ENCODE measurements at places on chromosomes 11 and 22.

DNA sequence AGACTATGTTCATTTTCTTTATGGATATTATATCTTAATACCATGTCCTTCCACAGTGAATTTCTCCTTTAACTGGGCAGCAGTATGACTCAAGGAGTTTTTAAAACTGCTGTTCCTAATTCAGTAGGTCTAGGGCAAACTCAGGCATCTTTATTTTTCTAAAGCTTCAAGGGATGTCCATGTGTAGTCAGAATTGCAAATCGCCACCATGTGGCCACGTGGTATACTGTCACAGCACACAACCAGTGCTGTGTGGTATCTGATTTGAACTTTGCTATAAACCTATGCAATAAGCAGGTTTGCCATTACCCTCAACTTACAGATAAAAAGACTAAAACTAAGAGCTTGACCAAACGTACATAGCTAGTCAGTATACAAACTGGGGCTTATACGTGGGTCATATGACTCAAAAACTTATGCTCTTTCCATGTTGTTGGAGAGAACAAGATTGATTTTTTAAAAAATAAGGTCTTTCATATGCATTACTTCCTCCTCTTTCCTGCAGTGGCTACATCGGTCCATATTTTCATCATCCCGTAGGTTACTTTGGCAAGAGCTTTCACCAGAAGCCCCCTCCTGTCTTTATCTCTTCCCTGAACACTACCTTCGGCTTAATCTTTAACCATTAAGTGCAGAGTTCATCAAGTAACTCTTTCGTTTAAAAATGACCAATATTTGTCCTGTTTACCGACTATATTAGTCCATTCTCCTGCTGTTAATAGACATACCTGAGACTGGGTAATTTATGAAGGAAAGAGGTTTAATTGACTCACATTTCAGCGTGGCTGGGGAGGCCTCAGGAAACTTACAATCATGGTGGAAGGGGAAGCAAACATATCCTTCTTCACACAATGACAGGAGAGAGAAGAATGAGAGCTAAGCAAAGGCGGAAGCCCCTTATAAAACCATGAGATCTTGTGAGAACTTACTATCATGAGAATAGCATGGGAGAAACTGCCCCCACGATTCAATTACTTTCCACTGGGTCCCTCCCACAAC, 8.0 kb upstream of the HTATIP2 start:
- peaks cover 6% of the 10 kb centered on the region for H3K4me1 ChIP-seq
- no peak overlapping the region for H3K27ac ChIP-seq
- H3K27me3 ChIP-seq, result no peaks in the 10 kb centered on the region
- H3K4me3 ChIP-seq, result no peak overlapping the region

GRCh38 chr11:120271672-120272071, 31.7 kb downstream of the POU2F3 start:
- no peaks in the 10 kb centered on the region for H3K27me3 ChIP-seq
- DNase-seq, result no peak
- H3K36me3 ChIP-seq, result no peaks in the 10 kb centered on the region

DNA sequence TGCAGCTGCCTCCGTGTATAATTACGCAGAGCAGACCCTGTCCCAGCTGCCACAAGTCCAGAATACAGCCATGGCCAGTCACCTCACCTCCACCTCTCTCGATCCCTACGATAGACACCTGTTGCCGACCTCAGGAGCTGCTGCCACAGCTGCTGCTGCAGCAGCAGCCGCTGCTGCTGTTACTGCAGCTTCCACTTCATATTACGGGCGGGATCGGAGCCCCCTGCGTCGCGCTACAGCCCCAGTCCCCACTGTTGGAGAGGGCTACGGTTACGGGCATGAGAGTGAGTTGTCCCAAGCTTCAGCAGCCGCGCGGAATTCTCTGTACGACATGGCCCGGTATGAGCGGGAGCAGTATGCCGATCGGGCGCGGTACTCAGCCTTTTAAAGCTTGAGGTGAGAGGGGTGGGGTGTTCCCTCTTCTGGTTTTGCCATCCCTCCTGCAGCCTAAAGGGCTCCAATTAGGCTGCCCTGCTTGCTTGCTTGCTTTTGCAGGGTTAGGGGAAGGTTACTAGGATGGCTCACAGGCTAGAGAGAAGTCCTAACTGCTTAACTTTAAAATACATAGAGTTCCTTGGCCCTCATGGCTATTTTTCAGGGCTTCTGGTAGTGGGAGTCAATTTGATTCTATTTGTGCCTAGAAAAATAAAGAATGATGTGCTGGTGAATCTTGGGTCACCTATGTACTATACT, 5.4 kb downstream of the RBM4 start:
- no peak overlapping the region for H3K27ac ChIP-seq
- DNase-seq, result no peak
- H3K4me3 ChIP-seq, result no peak overlapping the region
- H3K27me3 ChIP-seq, result no peaks in the 10 kb centered on the region
- peaks cover 68% of the 10 kb centered on the region for H3K4me1 ChIP-seq

- DNase-seq, result no peak
- H3K27ac ChIP-seq, result no peak overlapping the region
- no peaks in the 10 kb centered on the region for H3K27me3 ChIP-seq
- no peak overlapping the region for H3K4me3 ChIP-seq
Measured at GRCh38 chr11:98600786-98601773, 419.7 kb upstream of the CNTN5 start.

- peaks cover 49% of the 10 kb centered on the region for H3K4me1 ChIP-seq
- H3K4me3 ChIP-seq, result no peak overlapping the region
- H3K36me3 ChIP-seq, result no peaks in the 10 kb centered on the region
- DNase-seq, result no peak
- H3K27ac ChIP-seq, result no peak overlapping the region
Measured at GRCh38 chr11:64850979-64851567, 6.6 kb upstream of the CDC42BPG start.

DNA sequence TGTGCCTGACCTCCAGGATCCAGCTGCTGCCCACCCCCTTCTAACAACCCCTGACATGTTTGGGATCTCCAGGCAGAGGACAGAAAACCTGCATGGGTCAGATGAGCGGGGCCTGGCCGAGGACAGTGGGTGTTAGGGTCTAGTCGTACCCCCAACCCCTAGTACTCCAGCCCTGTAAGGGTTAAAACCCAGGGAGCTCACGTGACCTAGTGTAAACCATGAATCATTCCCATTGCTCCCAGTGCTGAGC, 89.1 kb upstream of the CRYBB3 start:
- peaks cover 43% of the 10 kb centered on the region for H3K4me1 ChIP-seq
- H3K36me3 ChIP-seq, result no peaks in the 10 kb centered on the region
- DNase-seq, result no peak
- H3K4me3 ChIP-seq, result no peak overlapping the region
- H3K27me3 ChIP-seq, result no peaks in the 10 kb centered on the region

DNA sequence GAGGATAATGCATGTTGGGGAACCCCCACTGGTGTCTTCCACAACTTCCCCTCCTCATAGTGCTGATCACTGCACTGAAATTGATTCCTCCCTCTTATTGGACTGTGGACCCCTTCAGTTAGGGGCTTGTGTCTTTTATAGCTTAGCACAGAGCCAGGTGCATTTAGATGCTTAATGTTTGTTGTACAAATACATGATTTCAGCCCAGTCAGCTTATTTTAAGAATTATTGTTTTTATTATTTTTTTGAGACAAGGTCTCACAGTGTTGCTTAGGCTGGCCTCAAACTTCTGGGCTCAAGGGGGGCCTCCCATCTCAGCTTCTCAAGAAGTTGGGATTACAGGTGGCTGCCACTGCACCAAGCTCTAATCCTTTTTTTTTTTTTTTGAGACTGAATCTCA, 8.2 kb downstream of the THY1 start:
- no peaks in the 10 kb centered on the region for H3K4me1 ChIP-seq
- H3K27me3 ChIP-seq, result no peaks in the 10 kb centered on the region
- no peak overlapping the region for H3K4me3 ChIP-seq
- H3K27ac ChIP-seq, result no peak overlapping the region
- DNase-seq, result no peak
- H3K36me3 ChIP-seq, result no peaks in the 10 kb centered on the region

- no peak overlapping the region for H3K4me3 ChIP-seq
- no peaks in the 10 kb centered on the region for H3K27me3 ChIP-seq
- no peaks in the 10 kb centered on the region for H3K36me3 ChIP-seq
- no peak overlapping the region for H3K27ac ChIP-seq
- H3K4me1 ChIP-seq, result no peaks in the 10 kb centered on the region
Measured at GRCh38 chr11:121376130-121376529, 76.0 kb upstream of the SORL1 start.

DNA sequence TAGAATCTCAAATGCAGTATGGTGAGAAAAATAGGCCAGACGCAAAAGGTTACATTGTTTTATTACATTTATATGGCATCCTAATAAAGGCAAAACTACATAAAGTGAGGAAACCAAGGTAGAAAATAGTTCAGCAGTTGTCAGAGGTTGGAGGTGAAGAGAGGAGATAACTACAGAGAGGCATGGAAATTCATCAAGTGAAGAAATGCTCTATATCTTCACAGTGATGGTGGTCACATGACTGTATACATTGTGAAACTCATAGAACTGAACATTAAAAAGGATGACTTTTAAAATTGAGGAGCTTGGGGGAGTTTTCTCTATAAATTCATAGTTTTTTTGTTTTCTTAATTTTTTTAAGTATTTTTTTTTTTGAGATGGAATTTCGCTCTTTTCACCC, 14.4 kb downstream of the LGR4 start:
- no peaks in the 10 kb centered on the region for H3K27me3 ChIP-seq
- no peaks in the 10 kb centered on the region for H3K36me3 ChIP-seq
- no peak overlapping the region for H3K4me3 ChIP-seq
- H3K4me1 ChIP-seq, result peaks cover 96% of the 10 kb centered on the region
- H3K27ac ChIP-seq, result peak overlapping the region; percentile 97

Data from body of pancreas (tissue), 4 donors.